Iris pigment epithelial cell (primary cell): ENCODE measurements at places on chromosomes 2 and 18.

DNA sequence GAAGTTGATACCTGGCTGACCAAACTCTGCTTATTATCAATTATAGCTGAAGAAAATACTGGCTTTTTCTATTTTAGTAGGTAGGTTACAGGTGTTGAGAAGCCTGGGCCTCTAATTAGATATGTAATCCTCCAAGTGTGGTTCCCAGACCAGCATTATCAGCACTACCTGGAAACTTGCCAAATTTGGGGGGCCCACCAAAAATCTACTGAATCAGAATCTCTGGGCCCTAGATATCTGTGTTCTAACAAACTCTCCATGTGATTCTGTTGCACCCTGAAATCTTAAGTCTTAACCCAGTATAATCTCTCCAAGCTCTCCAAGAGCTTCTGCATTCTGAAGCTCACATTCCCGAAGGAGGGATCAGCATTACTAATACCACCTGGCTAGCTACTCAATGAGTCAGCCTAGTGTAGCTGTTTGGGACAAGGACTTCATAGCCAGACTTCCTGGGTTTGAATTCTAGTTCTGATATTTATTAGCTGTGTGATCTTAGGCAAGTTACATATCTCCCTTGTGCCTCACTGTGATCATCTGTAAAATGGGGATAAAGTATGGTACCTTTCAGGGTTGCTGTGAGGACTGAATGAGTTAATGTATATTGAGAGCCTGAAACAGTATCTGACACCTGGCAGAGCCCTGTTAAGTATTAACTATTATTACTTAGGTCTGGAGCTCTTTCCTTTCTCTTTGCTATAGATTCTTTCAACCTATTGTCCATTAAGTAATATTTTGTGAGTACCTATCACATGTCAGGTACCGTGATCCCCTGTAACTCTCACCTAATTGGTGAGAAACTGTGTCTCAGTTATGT is 94.1 kb upstream of the CD302 start:
- peak; percentile 83 for DNase-seq

GRCh38 chr2:160411955-160412354 is 81.7 kb downstream of the RBMS1 start:
- no peak for DNase-seq

GRCh38 chr18:44945888-44946401 is 265.3 kb downstream of the SETBP1 start:
- no peak for DNase-seq

DNA sequence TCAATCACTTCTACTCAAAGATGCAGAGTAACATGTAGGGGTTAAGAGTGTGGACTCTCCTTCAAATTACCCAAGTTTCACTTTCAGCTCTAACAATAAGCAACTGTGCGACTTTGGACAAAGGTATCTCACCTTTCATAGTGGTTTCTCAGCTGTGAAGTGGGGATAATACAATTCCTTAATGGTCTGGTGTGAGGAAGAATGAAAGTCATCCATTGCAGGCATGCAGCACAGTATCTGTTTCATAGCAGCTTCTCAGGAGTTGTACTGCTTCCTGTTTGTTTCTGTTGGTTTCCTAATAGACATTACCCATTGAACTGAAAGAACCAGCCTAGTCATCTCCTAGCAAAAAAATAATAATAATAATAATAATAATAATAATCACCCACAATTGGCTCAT is 74.4 kb downstream of the DDX18 start:
- no peak for DNase-seq

- peak; percentile 10 for DNase-seq
These were observed 34.1 kb upstream of the ANKRD62 start for GRCh38 chr18:12059334-12060181.

GRCh38 chr2:25707927-25708590 is 34.7 kb upstream of the DTNB start:
- DNase-seq: no peak

- peak; percentile 95 for DNase-seq
These were observed 24.9 kb downstream of the MTCL1 start for GRCh38 chr18:8730080-8730827.

DNA sequence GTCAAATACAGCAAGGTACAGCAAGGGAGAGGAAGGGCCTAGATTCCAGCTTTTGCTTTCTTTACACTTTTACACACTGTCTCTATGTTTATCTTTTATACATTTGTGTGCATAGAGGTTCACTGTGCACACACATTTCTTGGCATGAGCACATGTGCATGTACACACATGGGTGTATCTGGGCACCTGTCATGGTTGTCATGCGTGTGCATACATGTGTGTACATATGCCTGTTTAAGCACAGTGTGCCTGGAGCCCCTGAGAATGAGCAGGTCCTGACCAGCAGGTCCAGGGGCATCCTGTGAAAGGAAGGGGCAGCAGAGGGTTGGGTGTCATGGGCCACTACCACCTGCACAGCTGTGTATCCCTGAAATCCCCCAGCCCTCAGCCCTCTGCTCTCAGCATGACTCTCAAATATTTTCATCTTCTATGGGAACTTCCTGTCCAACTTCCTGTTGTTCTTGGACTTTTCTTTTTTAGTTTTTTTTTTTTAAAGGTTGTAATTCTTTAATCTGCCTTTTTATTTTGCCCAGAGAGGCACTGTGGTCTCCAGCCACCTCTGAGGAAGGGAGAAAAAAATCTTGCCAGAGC is 97.0 kb upstream of the EPAS1 start:
- peak; percentile 34 for DNase-seq

- no peak for DNase-seq
These were observed 511.4 kb downstream of the RNF144A start for GRCh38 chr2:7428454-7429204.

GRCh38 chr2:67649331-67650261 is 252.5 kb downstream of the ETAA1 start:
- no peak for DNase-seq

DNA sequence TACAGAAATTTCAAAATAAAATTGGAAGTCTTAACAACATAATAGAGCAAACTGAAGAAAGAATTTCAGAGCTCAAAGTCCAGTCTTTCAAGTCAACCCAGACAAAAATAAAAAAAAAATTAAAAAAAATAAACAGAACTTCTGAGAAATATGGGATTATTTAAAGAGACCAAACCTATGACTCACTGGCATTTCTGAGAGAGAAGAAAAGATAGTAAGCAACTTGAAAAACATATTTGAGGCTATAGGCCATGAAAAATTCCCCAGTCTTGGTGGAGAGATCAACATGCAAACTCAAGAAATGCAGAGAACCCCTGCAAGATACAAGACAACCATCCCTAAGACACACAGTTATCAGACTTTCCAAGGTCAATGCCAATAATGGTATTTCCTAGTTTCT is 167.4 kb downstream of the RNF144A start:
- peak; percentile 75 for DNase-seq

DNA sequence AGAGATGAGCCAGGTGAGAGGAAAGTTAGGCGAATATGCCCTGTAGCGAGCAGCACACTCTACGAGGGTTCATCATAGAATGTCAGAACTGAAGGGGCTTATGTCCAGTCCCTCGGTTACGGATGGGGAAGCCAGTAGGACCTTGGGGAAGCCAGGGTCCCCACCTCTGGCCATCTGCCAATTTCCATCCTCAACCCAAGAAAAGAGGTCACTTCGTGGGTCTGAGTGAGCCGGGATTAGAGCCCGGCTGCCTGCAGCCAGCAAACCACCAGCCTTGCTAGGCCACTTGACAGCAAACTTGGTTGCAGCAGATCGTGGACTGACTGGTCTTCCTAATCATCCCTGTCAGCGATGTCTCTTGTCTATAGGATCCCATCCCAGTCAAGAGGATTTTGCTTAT is 11.4 kb downstream of the CIB4 start:
- DNase-seq: no peak

GRCh38 chr2:38000485-38001222 is 75.3 kb downstream of the CYP1B1 start:
- no peak for DNase-seq

DNA sequence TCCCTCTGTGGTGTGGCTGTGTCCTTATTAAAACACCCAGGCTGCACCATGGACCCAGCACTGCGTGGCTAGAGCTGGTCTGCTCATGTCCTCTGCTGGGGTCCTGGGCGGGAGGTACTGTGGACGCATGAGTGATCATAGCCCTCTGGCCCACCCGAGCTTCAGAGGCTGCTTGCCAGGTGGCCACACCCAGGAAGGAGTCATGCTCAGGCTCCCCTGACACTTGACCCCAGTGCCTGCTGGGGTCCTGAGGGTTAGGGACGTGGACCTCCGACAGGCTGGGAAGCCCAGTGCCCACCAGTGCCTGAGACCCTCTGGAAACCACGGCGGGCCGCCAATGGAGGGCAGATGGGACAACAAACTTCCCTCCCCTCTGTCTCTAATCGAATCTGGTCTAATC is 66.3 kb upstream of the HS6ST1 start:
- no peak for DNase-seq

DNA sequence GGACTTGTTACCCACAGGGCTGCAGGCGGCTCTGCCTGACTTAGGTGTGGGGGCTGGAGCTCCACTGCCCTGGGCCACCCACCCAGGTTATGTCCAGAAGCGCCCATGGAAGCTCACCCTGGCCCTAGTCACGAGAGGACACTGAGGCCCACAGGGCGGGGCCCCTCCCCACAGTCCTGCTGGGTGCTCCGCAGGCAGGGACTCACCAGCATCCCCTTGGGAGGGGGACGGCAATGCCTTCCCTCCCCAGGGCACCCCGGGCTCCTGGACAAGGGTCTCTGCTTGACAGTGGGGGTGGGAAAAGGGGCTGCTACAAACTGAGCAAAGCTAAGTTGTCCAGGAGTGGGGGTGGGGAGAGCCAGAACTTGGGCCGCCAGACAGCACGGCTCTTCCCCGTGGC is 60.5 kb downstream of the AQP12A start:
- no peak for DNase-seq

- DNase-seq: no peak
These were observed 2.4 kb downstream of the MOGAT1 start for GRCh38 chr2:222673883-222674282.

DNA sequence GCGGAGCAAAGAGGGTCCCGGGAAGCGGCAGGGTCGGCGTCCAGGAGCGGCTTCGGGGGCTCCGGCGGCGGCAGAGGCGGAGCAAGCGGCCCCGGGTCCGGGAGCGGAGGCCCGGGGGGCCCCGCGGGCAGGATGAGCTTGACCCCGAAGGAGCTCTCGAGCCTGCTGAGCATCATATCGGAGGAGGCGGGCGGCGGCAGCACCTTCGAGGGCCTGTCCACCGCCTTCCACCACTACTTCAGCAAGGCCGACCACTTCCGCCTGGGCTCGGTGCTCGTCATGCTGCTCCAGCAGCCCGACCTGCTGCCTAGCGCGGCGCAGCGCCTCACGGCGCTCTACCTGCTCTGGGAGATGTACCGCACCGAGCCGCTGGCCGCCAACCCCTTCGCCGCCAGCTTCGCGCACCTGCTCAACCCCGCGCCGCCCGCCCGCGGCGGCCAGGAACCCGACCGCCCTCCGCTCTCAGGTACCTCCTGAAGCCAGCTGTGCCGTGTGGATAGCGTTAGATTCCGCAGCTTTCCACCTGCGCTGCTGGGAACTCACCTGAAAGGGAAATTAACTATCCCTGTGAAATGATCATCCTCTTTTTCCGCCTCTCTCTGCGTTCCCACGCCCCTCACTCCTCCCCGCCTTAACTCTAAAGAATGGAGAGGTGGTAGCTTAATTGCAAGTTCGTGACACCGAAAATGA is 472 bp downstream of the CNOT11 start:
- peak; percentile 67 for DNase-seq

DNA sequence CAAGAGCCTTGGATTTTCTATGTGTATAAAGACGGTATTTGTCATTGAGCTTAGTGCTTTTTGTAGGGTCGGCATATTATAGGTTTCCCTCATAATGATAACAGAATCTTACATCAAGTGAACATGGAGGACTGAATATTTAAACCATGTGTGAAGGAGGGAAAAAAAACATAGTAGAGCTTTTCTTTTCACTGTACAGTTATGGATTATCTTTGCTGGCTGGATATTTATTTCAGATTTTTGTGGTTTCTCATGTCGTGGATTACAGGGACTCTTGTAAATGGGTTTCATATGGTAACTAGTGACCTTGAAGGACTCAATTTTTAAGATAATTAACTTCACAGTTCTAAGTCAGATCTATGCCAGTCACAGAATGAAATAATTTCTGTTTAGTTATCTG is 330.2 kb upstream of the NRP2 start:
- DNase-seq: no peak

GRCh38 chr2:127066942-127067341 is 40.0 kb downstream of the BIN1 start:
- no peak for DNase-seq

GRCh38 chr2:1756456-1756855 is 12.1 kb upstream of the PXDN start:
- no peak for DNase-seq

DNA sequence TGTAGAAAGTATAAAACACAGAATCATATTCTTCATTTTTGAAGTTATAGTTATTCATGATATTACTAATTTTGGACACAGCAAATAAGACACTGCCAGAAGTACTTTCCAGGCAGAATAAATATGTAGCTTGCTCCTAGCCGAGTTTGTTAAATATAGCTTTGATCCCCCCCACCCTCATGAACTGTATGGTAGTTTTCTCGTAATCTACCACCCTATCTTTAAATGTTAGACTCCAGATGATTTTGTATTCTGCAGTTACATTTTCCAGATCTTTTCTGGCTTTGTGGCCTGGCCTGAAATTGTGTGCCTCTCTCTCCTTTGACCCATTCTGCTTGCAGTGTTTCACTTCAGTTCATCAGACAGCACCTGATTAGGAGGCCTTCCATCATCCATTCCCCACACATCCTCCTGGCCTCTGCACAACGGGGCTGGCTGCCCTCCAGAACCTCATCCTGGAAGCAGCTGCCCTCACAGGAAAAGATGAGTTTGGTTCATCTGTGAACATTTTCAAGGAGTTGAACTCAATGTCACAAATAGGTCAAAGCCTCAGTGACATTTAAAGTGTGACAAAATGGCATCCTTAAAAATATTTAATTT is 4.7 kb upstream of the KCNJ3 start:
- DNase-seq: no peak

DNA sequence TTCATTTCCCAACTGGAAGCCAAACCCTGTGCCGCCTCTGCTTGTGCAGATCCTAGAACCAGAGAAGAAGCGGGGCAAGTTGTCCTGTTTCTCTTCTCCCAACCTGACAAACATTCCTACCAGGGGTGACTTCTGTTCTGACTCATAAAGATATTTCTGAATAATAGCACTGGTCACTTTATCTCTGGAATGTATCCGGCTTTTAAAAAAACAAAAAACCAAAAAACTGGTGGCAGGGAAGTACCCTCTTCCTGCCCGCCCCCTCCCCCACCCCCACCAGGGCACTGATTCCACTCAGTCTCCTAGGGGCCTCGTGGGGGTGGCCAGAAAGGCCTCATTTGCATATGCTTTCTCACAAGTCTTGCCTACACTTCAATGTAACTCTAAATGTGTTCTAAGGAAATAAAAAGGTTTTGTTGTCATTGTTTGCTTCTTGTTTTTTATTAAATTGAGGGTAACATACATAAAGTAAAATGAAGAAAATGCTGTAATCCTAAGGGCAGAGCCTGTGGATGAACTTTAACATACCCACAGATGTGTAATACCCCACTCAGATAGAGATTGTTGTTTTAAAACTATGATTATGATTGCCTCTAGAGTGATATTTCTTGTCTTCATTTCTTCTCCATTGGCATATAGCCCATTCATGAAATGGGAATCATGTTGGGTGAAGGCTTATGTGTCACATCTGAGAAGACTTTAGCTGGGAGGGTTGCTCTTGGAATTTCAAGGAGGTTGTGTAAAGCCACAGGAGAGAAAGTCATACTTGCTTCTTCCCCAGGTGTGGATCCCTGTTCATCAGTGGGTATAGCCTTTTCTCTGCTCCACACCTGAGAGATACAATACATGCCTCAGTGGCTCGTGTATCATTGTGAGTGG is 5.3 kb upstream of the FOSL2 start:
- no peak for DNase-seq
